CD4-positive, alpha-beta T cell treated with Interleukin-21 for 1 hour (primary cell): ENCODE measurements at places on chromosomes 16 and 17.

DNA sequence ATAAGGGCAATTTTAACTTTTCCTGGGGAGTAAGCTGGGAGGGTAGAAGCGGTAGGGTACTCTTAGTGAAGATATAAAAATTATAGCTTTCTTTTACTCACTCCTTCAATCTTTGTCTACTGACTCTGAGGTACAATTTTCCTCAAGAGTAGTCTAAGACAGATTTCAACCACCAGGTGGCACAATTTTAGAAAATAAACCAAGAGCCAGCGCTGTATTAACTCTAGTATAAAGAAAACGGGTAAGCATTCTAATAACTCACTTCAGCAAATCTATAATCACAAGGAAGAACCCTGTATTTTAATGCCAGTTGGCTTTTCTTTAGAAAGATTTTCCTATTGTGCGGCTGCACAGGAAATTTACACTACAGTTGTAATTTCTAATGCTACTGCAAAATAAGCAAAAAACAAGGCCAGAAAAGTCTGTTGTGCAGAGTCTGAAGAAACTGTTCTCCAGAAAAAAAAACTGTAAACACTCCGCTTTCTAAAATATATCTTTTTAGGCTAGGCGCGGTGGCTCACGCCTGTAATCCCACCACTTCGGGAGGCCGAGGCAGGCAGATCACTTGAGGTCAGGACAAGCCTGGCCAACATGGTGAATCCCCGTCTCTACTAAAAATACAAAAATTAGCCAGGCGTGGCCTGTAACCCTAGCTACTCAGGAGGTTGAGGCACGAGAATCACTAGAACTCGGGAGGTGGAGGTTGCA is 1.9 kb downstream of the CMC2 start:
- DNase-seq, result peak; percentile 81

DNA sequence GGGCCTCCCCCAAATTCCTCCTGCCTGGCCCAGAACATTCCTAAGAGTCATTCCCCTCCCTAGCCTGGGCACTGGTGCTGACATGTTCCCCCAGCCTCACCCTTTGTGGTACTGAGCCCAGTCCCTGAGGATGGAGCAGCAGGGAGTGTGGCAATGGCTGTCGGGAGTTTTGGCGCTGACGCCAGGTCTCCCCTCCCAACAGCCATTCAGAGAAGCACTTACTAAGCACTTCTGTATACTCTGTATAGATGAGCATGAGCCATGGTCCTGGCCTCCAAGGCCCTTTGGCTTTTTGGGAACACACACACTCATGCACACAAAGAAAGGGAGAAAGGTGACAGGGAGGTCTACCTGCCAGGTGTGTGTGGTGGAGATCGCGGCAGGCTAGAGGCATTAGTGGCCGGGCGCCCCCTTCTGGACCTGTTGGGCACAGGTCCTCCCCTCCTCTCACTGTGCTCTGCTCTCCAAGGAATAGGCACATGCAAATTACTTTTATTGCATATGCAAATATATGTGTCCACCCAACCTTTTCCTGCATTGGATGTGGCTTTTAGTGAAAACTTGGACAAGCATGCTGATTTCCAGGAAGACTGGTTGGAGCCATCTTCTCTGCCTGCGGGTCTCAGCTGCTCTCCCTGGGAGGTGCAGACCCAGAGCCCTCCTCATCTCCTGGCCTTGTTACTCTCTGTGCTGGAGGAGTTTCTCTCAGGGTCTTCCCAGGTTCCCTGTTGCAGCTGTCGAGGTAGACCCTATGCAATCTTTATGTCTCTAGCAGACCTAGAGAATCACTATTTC is 17.4 kb upstream of the C17orf107 start:
- DNase-seq, result peak; percentile 68

DNA sequence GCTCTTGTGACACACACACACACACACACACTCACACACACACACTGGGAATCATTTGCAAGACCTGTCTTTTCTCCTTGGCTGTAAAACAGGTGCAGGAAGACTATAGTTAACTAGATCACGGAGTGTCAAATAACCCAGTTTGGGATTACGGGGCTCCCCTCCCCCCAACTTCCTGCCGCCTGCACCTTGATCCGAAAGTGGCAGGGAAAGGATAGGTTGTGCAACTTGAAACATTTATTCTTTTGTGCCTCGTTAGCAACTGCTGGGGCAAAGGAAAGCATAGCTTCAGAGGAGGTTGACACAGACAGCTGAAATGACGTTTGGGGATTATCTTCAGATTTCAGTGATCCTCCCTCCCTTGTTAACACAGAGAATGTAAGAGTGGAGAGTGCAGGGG is 149.5 kb downstream of the NTN1 start:
- DNase-seq, result no peak

GRCh38 chr17:63503341-63503705 is 19.8 kb upstream of the KCNH6 start:
- no peak for DNase-seq
